ENCODE measurements at places on chromosomes 7 and 10. TPM values are rescaled to one million over a fixed set of nuclear protein-coding genes. Genes with fewer than 3 reads are reported as not detected.

Gene NODAL
- 3.5 TPM for total RNA-seq

Gene WDFY4
- total RNA-seq: 1.6 TPM

Gene GRB10
- 80.3 TPM for total RNA-seq

Gene PAX4
- total RNA-seq: not detected

Gene IGFBP3
- 7.2 TPM for total RNA-seq

Gene RNF148
- total RNA-seq: 0.92 TPM

Gene FEZF1
- 12.2 TPM for total RNA-seq

Gene POLR2J2
- 5.3 TPM for total RNA-seq

Gene UNCX
- total RNA-seq: 2.3 TPM

Gene HSPA14
- total RNA-seq: 15.2 TPM

Gene GPR22
- 27.2 TPM for total RNA-seq

Gene SERPINE1
- total RNA-seq: 0.23 TPM

Gene CHAT
- 2.3 TPM for total RNA-seq

Gene HMX2
- total RNA-seq: 0.92 TPM

Gene COL17A1
- total RNA-seq: under 0.01 TPM

Gene COX19
- 21.7 TPM for total RNA-seq

Gene SPDYE3
- not detected for total RNA-seq

Gene MOGAT3
- total RNA-seq: not detected

Gene PRKG1
- 29.5 TPM for total RNA-seq

Gene ACTL6B
- total RNA-seq: 90.4 TPM

Gene AGBL3
- 7.4 TPM for total RNA-seq

Gene CFAP46
- 9.2 TPM for total RNA-seq

Gene BCL7B
- 11.1 TPM for total RNA-seq

Gene PON1
- 1.2 TPM for total RNA-seq

Gene PPP1R3C
- total RNA-seq: 47.3 TPM

Gene TMEM176A
- 1.2 TPM for total RNA-seq

Gene PVRIG
- not detected for total RNA-seq

Gene KCNIP2
- total RNA-seq: 17.1 TPM

Measured in diencephalon (tissue), 1 donor.